Stomach (tissue), 19 donors: ENCODE measurements at places on chromosomes 7 and 10. TPM values are rescaled to one million over a fixed set of nuclear protein-coding genes. Genes with fewer than 3 reads are reported as not detected.
A peak's percentile ranks its signal among the peaks of the same experiment; 100 is the strongest.

GRCh38 chr10:42982891-42983506 lies 93.9 kb upstream of the RET start:
- peak; percentile 16 for DNase-seq

- DNase-seq, result no peak
These were observed 17.0 kb downstream of the SRI start for GRCh38 chr7:88202799-88203198.

- DNase-seq, result peak; percentile 24
These were observed 209.4 kb downstream of the LRMDA start for GRCh38 chr10:75640803-75641202.

GRCh38 chr10:86337121-86337601 lies 29.4 kb downstream of the GRID1 start:
- no peak for DNase-seq

DNA sequence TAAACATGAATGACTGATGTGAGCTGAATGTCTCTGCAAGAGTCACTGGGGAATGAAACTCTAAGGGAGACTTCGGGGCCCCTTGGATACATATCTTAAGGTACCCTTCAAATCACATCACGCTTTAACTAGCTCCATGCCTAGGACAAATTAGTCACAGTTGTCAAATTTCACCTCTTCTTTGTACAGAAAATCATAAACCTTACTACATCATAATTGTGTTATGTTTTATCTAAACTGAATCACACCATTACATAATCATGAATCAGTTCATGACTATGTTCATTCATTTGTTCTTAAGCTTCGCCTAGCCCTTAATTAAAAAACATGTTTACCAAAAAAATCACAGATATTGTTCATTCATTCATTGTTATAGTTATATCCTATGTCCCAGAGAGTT lies 2.1 kb upstream of the SLC13A1 start:
- no peak for DNase-seq

DNA sequence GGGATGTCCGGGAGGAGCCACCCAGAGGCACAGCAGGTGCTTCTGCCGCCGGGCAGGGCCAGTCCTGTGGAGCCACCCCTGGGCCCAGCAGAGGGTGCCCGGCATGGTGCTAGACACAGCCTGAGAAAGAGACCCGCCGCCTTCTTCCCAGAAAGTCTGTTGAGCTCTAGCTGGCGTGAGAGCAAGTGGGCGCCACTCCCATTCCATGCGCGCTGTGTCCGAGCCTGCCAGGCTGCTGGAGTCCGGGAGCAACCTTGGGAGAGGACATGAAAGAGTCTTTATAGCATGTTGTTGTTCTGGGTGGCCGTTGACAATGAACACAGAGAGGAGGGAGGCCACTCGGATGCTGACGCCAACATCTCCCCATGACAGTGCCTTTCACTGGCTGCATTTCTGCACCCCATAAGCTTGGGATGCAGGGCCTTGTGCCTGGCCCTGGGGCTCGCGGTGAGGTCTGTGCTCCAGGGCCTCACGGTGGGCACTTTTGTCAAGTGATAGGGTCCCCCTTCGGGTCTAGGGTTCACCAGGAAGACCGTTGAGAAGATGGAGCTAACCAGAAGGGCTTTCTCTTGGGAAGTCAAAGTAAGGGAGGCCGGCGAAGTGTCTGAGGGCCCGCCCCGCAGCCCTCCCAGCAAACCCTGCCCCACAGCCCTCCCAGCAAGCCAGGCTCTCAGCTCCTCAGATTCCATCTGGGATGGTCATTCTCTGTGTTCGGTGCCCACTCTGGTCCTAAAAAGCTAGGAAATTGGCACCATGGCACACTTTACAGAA lies 47.3 kb downstream of the NKX6-2 start:
- DNase-seq, result no peak

DNA sequence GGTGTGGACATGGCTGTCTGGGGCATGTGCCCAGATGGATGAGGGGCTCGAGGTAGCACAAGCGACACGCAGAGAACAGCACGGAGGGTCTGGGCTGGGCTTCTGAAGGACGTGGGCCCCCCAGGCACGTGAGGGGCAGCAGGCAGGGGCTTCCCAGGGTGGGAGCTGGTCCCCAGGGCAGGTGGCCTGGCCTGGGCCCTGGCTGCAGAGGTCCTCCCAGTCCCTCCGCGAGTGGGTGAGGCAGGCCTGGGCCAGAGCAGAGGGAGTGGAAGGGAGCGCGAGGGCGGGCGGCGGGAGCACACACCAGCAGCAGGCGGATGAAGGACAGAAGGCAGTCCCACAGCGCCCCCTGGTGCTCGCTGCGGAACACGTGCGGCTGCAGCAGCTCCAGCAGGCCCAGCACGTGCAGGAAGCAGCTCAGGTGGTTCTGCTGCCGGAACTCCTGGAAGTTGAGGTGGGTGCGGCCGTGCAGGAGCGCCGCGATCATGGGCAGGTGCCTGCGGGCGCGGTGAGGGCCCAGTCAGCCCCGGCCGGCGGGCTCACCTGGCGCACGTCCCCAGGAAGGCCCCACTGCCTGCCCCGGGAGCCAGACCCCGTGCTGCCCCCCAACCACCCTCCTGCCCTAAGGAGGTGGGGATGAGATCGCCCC lies 14.7 kb upstream of the MICALL2 start:
- peak; percentile 94 for DNase-seq

GRCh38 chr10:72126184-72126871 lies 38.0 kb upstream of the SPOCK2 start:
- DNase-seq, result no peak

GRCh38 chr10:103599211-103599610 lies 105.7 kb downstream of the NEURL1 start:
- no peak for DNase-seq

DNA sequence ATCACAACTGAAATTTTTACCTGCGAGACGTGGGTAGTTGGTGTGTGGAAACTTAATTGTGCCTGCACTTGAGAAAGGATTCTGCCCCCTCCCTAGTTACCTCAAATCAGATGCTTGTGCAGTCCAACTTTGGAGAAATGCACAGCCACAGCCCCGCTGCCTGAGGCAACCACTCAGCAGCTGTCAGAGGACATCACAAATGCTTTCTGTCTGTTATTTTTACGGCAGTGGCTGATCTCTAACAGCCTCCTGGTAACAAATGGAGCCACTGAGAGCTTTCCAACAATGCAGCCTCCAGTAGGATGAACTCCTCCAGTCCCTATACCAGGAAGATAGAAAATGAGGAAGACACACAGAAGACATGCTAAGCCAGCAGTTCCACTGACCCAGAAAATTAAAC lies 712.2 kb upstream of the GHITM start:
- no peak for DNase-seq

DNA sequence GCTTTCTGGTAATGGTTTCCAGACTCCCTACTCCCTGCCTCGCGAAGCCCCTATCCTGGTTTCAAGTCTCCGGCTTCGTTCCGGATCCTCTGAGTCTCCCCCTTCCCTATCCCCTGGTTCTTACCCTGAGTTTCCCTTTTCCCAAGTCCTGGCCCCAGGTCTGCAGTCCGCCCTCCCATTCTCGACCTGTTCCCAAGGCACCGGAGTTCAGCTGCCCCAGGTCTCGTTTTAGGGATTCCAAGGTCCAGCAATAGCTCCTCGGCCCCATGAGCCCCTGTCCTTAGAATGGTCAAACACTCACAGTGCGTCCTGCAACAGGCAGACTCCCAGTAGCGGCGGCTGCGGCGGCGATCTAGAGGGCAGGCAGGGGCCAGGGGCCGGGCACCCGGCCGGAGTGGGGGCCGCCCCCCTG lies 274 bp downstream of the PITX3 start:
- DNase-seq, result no peak

- DNase-seq, result peak; percentile 11
These were observed 21.3 kb upstream of the LRGUK start for GRCh38 chr7:134105841-134106240.

DNA sequence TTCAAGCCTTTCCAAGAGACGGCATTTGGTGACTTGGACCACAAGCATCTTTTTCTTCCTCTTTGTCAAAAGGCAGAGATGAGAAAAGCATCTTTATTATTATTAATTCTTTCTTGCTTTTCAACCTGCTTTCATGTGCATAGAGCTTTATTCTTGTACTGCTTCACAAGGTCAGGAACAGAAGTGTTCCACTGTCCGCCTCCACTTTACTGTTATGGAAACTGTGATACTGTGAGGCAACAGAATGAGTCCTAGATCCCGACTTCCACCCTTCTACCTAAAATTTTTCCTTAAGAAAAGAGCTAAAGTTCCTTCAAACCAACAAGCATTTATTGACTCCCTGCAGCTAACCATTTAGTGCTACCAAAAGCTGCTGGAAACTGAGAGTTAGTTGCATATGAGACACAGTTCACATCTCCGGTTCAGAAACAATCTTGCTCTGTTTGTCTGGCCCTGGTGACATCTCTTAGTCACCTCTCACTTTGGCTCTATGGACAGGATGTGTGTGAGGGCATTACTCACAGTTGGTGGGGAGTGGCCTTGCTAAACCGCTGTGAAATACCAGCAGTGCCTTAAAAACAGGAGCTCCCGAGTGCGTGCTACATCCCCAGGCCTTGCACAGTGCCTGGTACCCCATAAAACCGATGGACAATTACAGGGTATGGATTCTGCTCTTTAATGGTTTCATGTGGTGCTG lies 77.1 kb upstream of the TRIL start:
- peak; percentile 23 for DNase-seq

- DNase-seq, result no peak
These were observed 82.9 kb upstream of the STRIP2 start for GRCh38 chr7:129351320-129351719.

DNA sequence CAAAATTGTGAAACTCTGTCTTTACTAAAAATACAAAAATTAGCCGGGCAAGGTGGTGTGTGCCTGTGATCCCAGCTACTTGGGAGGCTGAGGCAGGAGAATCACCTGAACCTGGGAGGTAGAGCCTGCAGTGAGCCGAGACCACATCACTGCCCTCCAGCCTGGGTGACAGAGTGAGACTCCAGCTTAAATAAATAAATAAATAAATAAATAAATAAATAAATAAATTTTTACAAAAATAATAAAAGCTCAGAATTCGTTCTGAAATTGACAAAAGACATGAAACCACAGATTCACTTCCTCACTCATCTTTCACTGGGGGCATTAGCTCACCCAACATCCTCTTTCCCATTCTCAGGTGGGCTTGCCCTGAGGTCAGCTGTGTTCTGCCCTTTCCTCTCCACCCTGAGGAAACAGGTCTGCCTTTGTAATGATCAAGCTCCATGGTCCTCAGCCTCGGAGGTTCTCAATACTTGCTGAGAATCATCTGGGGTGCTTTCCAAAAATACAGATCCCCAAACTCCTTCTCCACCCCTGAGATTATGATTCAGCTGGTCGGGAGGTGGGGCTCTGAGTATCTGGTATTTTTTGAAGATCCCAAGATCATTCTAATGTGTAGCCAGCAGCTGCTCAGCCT lies 29.2 kb upstream of the APBB1IP start:
- no peak for DNase-seq

- DNase-seq, result no peak
These were observed 132.8 kb downstream of the PTPN20 start for GRCh38 chr10:47043928-47044538.

- no peak for DNase-seq
These were observed 22.3 kb downstream of the KLHDC10 start for GRCh38 chr7:130092598-130092997.

DNA sequence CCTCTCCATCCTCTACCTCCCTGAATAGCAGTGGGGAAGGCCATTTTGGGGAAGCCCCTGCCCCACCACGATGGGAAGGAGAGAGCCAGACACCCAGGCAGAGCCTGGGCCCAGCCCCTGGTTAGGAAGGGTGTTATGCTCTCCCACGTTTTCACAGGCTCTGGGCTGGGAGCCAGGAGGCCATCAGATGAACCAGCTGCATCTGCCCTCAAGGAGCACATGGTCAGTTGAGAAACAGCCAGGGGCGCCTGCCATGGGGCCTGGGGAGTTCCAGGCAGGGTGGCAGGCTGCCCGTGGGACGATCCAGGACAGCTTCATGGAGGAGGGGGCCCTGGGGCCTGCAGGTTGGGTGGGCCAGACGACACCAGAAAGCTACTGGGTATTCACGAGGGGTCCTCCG lies 47.5 kb downstream of the CAMK2B start:
- no peak for DNase-seq

- DNase-seq, result no peak
These were observed 58.6 kb downstream of the ADRB1 start for GRCh38 chr10:114102256-114102655.

- no peak for DNase-seq
These were observed 16.0 kb downstream of the TAF3 start for GRCh38 chr10:7834262-7834661.

- no peak for DNase-seq
These were observed 36.7 kb downstream of the ZNF467 start for GRCh38 chr7:149736478-149737360.

DNA sequence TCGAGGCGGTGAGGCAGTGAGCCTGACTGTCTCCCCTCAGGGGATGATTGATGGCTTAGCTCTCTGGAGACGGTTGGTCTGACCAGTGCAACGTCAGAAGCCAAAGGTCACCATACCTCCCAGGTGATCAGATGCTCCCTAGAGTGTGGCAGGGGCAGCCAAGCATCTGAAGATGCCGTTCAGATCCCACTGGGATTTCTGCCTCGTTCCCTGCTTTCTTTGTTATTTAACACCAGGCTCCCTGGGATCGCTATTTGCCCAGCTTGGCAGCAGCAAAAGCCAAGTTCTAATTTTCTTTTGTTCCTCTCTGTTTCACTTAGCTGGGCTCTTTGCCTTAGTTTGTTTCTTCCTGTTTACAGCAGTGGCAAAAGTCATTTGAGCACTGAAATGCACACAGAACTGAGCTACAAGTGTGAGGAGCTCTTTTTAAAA lies 53.5 kb upstream of the SVIL start:
- no peak for DNase-seq

The LDB3 gene
- 8.5 TPM for total RNA-seq

The WEE2 gene
- total RNA-seq, result not detected

The CCDC146 gene
- total RNA-seq, result 23.2 TPM

The C10orf105 gene
- total RNA-seq, result not detected

The ZNF239 gene
- total RNA-seq, result 37.5 TPM

The FAM221A gene
- total RNA-seq, result 79.9 TPM

The PPA1 gene
- 110 TPM for total RNA-seq

The C10orf53 gene
- not detected for total RNA-seq

The CXCL12 gene
- total RNA-seq, result 5.8 TPM

The CREB3L2 gene
- 258 TPM for total RNA-seq

The TSC22D4 gene
- 35.2 TPM for total RNA-seq

The DPY19L1 gene
- total RNA-seq, result 28.7 TPM

The PLXDC2 gene
- total RNA-seq, result 10.4 TPM
